ENCODE measurements at places on chromosomes 1 and 21.

DNA sequence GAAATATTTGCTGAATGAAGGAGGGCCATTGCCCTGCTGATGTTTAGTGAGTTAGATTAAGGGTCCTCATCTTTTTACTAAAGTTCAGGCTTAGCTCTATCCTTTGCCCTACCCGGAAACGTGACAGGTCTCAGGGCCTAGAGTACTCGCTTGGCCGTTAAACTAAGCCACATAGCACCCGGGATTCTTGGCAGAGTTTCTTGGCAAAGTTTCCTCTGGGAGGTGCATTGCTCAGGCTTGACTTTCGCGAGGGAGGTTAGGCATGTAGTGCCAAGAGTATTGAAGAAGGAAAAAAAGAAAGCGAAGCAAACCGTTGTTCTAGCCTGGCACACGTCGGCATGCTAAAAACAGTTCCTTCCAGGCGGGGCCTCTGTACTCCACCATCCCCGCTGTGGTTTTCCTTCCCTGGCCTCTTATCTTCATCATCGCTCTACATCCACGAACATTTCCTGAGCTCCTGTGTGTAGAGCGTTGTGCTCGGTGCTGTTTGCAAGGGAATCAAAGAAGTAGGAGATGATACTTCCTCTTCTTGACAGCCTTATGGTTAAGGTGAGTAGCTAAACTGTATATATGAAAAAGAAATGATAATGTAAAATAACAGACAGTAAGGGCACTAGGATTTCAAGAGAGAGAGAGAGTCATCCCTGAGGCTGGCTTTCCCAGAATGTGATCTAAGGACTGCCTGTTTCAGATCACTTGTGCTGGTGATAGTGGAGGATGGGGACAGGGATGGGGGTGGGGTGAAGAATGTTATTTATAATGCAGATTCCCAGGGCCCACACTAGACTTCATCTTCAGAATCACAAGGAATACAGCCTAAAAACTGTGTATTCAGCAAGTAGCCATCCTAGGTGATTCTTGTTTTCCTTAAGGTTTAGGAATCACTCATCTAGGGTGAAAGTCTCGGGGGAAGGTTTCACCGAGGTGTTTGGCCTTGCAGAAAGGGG lies 18.8 kb downstream of the RNF220 start:
- DNase-seq: no peak

- DNase-seq: no peak
These were observed 102.7 kb downstream of the LMX1A start for GRCh38 chr1:165253818-165254254.

DNA sequence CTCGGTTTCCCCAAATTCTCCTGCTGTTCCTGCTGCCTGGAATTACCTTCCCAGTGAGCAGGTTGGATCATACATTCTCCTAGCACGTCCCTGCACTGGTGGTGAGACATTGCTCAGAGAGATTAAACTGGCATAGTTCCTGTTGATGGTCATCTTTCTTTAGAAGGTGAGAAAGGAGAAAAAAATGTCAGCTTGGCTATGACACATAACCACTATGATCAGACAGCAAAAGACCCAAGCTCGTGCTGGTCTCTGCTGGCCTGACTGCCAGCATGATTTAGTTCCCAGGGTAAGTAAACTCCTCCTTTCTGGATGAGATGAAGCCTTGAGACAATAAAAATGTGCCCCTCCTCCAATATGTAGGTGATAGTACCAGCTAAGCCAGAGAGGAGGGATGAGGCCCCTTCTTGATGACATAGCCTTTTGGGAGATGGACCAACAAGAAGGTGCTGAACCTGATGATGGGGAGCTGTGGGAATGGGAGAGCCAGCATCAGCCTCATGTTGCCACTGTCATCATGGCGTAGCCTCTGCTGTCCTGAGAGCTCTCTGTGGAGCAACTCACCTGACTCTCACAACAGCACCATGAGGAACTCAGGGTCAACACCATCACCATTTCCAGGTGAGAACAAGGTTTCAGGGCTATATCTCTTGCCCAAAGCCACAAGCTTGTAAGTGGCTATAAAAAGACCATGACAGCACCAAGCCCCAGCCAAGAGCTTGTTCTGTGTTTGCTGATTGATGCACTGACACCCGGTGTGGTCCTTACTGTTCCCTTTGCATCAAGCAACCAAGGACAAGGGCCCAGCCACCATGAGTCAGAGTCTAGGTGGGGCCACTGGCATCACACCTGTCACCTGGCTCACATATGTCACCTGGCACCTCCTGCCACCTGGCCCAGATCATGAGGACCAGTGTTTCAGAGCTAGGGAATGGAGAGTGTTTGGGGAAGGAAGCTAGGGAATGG lies 200.0 kb downstream of the MATN1 start:
- no peak for DNase-seq

- DNase-seq: no peak
These were observed 158.8 kb downstream of the C1orf21 start for GRCh38 chr1:184545601-184546000.

Data from NCI-H2107 (cell line).